Progenitor cell of endocrine pancreas (in vitro differentiated cells): ENCODE measurements at places on chromosomes 3 and 15.

GRCh38 chr15:63246691-63247469 lies 30.5 kb upstream of the APH1B start:
- no peak overlapping the region for H3K4me3 ChIP-seq
- H3K27ac ChIP-seq, result peak overlapping the region; percentile 62
- no peak for DNase-seq
- H3K4me1 ChIP-seq, result peaks cover 17% of the 10 kb centered on the region

DNA sequence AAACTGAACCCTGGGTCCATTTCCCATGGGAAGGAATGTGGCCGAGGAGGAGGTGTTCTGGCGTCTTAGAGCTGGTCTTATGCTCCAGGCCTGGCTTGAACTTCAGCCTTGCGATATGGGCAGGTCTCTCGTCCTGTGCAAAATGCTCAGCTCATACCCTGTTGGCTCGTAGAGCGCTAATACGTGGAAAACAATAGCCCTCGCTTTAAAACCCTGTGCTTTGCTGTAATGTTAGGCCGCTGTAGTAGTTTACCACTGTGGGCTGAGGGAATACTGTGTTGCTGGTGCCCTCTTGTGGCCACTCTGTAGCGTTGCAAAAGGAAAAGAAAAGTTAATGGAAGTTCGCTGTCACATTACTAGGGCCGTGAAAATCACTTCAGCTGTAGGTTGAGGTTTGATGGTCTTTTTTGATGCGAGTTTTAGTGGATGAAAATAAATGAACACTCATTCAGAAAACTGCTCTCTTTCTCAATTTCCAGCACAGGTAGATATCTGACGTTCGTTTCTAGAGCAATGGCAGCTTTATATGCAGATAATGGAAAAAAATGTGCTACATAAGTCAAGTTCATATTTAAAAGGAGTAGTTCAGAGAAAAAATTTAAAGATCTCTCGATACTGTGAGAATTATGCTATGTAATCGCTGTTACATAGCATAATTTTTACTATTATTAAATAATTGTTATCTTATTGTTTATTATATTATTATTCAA lies 92.9 kb downstream of the MCTP2 start:
- H3K4me3 ChIP-seq, result no peak overlapping the region
- H3K4me1 ChIP-seq, result no peaks in the 10 kb centered on the region
- no peak overlapping the region for H3K27ac ChIP-seq

- DNase-seq, result no peak
- no peaks in the 10 kb centered on the region for H3K4me1 ChIP-seq
- peaks cover 28% of the 10 kb centered on the region for H3K27me3 ChIP-seq
Observed at GRCh38 chr3:128573160-128573559, 77.5 kb downstream of the RPN1 start.

DNA sequence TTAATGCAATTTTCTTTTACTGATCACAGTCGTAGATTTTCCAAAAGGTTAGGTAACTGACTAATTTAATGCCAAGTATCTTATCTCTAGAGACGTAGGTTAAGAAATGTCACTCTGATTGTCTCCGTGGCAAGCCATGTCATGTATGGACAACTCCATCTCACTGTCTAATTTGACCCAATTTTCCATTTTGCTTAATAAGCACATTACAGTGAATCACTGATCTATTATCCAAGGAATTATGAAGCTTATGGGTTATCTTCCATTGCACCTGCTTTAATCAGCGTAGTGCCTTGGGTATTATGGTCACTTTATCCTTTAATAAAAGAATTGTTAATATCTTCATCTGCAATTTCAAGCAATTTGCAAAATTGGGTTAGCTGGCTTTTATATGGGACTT lies 557.4 kb upstream of the ROBO2 start:
- H3K27me3 ChIP-seq, result no peaks in the 10 kb centered on the region
- no peak overlapping the region for H3K4me3 ChIP-seq
- no peak overlapping the region for H3K27ac ChIP-seq
- no peak for DNase-seq
- no peaks in the 10 kb centered on the region for H3K4me1 ChIP-seq
- H3K36me3 ChIP-seq, result no peaks in the 10 kb centered on the region

- no peaks in the 10 kb centered on the region for H3K36me3 ChIP-seq
- peak overlapping the region; percentile 11 for H3K27ac ChIP-seq
- no peaks in the 10 kb centered on the region for H3K4me1 ChIP-seq
- DNase-seq, result no peak
- no peak overlapping the region for H3K4me3 ChIP-seq
- H3K27me3 ChIP-seq, result no peaks in the 10 kb centered on the region
Observed at GRCh38 chr15:26521130-26521529, 251.7 kb downstream of the GABRB3 start.

- H3K27me3 ChIP-seq, result no peaks in the 10 kb centered on the region
- no peaks in the 10 kb centered on the region for H3K36me3 ChIP-seq
- H3K27ac ChIP-seq, result no peak overlapping the region
- no peak overlapping the region for H3K4me3 ChIP-seq
- H3K4me1 ChIP-seq, result no peaks in the 10 kb centered on the region
- DNase-seq, result no peak
Observed at GRCh38 chr3:112653881-112654300, 12.9 kb upstream of the CCDC80 start.

DNA sequence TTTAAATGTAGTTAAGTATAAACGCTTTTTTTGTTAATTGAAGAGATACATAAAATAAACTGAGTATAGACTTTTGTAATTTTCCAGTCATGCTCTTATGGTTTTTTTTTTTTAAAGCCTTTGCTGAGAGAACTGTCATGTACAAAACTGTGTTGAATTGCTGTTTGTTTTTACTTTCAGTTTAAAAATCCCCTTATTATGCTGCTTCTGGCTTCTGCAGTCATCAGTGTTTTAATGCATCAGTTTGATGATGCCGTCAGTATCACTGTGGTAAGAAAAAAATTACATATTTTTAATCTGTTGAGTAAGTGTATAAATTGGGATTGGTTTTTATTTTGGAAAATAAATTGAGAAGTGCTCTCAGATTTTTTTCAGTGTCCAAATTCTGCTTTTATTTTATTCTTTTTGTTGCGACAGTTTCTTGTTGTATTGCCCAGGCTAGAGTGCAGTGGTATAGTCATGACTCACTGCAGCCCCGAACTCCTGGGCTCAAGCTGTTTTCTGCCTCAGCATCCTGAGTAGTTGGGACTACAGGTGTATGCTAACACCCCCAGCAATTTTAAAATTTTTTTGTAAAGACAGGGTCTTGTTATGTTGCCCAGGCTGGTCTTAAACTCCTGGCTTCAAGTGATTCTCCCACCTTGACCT lies 40.7 kb downstream of the ATP2C1 start:
- no peak for DNase-seq
- H3K27me3 ChIP-seq, result no peaks in the 10 kb centered on the region
- H3K4me3 ChIP-seq, result no peak overlapping the region
- peaks cover 6% of the 10 kb centered on the region for H3K4me1 ChIP-seq

GRCh38 chr3:89946884-89947283 lies 839.5 kb downstream of the EPHA3 start:
- H3K4me3 ChIP-seq, result no peak overlapping the region
- H3K27ac ChIP-seq, result no peak overlapping the region
- H3K36me3 ChIP-seq, result no peaks in the 10 kb centered on the region
- H3K4me1 ChIP-seq, result peaks cover 4% of the 10 kb centered on the region
- no peaks in the 10 kb centered on the region for H3K27me3 ChIP-seq
- DNase-seq, result no peak

GRCh38 chr3:148845756-148846395 lies 18.3 kb downstream of the CPB1 start:
- no peaks in the 10 kb centered on the region for H3K4me1 ChIP-seq
- no peak overlapping the region for H3K4me3 ChIP-seq
- H3K27ac ChIP-seq, result no peak overlapping the region
- no peak for DNase-seq
- H3K27me3 ChIP-seq, result no peaks in the 10 kb centered on the region

GRCh38 chr3:54538346-54538745 lies 389.5 kb downstream of the LRTM1 start:
- H3K4me1 ChIP-seq, result peaks cover 2% of the 10 kb centered on the region
- H3K36me3 ChIP-seq, result no peaks in the 10 kb centered on the region
- no peak for DNase-seq
- H3K27me3 ChIP-seq, result peaks cover 19% of the 10 kb centered on the region
- H3K4me3 ChIP-seq, result no peak overlapping the region

- H3K4me3 ChIP-seq, result no peak overlapping the region
- no peak for DNase-seq
- H3K27me3 ChIP-seq, result no peaks in the 10 kb centered on the region
Observed at GRCh38 chr15:65795663-65796216, 3.6 kb upstream of the DENND4A start.

DNA sequence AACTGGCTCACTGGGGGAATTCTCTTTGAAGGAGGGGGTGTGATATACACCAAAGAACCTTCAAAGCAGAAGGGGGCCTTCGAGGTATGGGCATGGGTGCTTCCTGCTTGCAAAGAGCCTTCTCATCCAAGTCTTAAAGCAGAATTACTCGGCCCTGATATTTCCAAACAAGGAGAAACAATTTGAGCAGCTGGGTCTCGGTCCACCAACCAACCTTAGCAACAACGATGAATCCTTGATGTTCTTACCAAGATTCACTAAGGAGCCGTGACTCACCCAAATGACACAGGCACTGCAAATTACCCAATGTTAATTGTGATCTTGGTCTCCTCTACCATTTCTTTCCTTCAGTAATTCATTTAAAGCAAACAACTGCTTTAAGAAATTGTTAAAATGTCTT lies 7.7 kb downstream of the HOMER2 start:
- no peak overlapping the region for H3K27ac ChIP-seq
- H3K36me3 ChIP-seq, result no peaks in the 10 kb centered on the region
- H3K4me1 ChIP-seq, result no peaks in the 10 kb centered on the region
- no peak overlapping the region for H3K4me3 ChIP-seq
- no peak for DNase-seq
- H3K27me3 ChIP-seq, result peaks cover 2% of the 10 kb centered on the region

GRCh38 chr15:67228286-67228685 lies 26.2 kb downstream of the AAGAB start:
- H3K4me3 ChIP-seq, result no peak overlapping the region
- H3K27ac ChIP-seq, result no peak overlapping the region
- H3K36me3 ChIP-seq, result peaks cover 19% of the 10 kb centered on the region
- no peaks in the 10 kb centered on the region for H3K27me3 ChIP-seq
- H3K4me1 ChIP-seq, result no peaks in the 10 kb centered on the region

DNA sequence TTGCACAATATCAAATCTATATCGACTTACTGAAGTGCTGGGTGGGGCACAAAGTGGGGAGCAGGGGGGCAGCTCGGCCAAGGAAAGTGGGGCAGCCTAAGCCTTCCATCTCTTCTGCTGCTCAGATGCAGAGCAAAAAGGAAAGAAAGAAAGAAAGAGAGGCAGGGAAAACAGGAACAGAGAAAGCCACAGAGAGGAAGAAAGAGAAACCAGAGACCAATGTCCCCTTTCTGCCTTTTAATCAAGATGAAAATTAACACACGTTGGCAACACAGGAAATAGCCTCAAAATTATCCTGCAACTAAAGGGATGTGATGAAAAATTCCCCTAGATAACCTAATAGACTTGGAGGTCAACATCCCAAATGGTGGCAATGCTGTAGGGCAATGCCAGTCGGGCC lies 72.2 kb upstream of the RAD18 start:
- no peak for DNase-seq
- H3K4me3 ChIP-seq, result no peak overlapping the region
- H3K4me1 ChIP-seq, result no peaks in the 10 kb centered on the region

GRCh38 chr3:16508243-16508578 lies 5.3 kb downstream of the RFTN1 start:
- H3K27me3 ChIP-seq, result peaks cover 63% of the 10 kb centered on the region
- peaks cover 4% of the 10 kb centered on the region for H3K4me1 ChIP-seq
- no peak overlapping the region for H3K27ac ChIP-seq
- no peak for DNase-seq

- peaks cover 10% of the 10 kb centered on the region for H3K4me1 ChIP-seq
- no peak overlapping the region for H3K27ac ChIP-seq
- no peak overlapping the region for H3K4me3 ChIP-seq
- no peaks in the 10 kb centered on the region for H3K36me3 ChIP-seq
- H3K27me3 ChIP-seq, result peaks cover 14% of the 10 kb centered on the region
- no peak for DNase-seq
Observed at GRCh38 chr3:3109407-3110298, 521 bp downstream of the IL5RA start.

- DNase-seq, result no peak
- peak overlapping the region; percentile 43 for H3K27ac ChIP-seq
- peaks cover 27% of the 10 kb centered on the region for H3K27me3 ChIP-seq
- H3K4me3 ChIP-seq, result no peak overlapping the region
- no peaks in the 10 kb centered on the region for H3K36me3 ChIP-seq
Observed at GRCh38 chr15:79073336-79073735, 17.2 kb downstream of the RASGRF1 start.

DNA sequence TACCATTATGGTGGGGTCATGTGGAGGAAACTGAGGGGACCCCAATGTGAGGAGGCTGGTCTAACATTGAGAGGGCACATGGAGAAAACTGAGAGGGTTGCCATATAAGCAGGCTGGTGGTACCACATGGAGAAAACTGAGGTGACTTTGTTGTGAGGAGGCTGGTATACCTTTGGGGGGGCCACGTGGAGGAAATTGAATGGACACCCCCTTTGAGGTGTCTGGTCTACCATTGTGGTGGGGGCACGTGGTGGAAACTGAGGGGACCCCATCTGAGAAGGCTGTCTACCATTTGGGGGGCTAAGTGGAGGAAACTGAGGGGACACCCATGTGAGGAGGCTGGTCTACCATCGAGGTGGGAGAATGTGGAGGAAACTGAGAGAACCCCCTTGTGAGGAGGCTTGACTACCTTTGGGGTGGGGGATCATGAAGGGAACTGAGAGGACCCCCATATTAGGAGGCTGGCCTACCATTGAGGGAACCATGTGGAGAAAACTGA lies 163.8 kb downstream of the FBLN2 start:
- DNase-seq, result peak; percentile 3
- no peak overlapping the region for H3K4me3 ChIP-seq
- peaks cover 41% of the 10 kb centered on the region for H3K27me3 ChIP-seq
- H3K4me1 ChIP-seq, result no peaks in the 10 kb centered on the region

GRCh38 chr15:25664761-25665160 lies 198.4 kb downstream of the ATP10A start:
- H3K27ac ChIP-seq, result no peak overlapping the region
- DNase-seq, result no peak
- H3K27me3 ChIP-seq, result no peaks in the 10 kb centered on the region
- H3K4me3 ChIP-seq, result no peak overlapping the region
- H3K4me1 ChIP-seq, result peaks cover 7% of the 10 kb centered on the region

GRCh38 chr3:143045639-143046038 lies 44.3 kb downstream of the U2SURP start:
- DNase-seq, result no peak
- no peaks in the 10 kb centered on the region for H3K27me3 ChIP-seq
- no peak overlapping the region for H3K27ac ChIP-seq

DNA sequence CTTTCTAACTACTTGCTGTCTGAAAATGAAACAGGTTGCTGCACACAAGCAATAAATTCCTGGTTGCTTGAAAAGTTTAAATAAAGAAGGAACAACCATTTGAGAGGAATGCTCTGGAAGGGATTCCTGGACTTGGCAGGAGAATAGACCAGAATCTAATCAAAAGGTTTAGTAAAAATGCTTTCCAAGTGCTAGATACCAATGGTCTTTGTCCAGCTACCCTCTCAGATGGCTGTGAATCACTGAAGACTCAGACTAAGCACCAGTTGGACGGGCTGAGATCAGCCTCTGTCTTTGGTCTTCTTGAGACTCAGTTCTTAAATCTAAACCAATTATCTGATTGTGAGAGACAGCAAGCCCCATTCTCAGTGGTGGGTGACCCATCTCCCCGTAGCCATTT lies 27.7 kb upstream of the LPP start:
- no peaks in the 10 kb centered on the region for H3K27me3 ChIP-seq
- H3K27ac ChIP-seq, result no peak overlapping the region
- no peaks in the 10 kb centered on the region for H3K36me3 ChIP-seq
- peaks cover 16% of the 10 kb centered on the region for H3K4me1 ChIP-seq
- no peak overlapping the region for H3K4me3 ChIP-seq

GRCh38 chr3:72238010-72238691 lies 453.2 kb upstream of the PROK2 start:
- H3K4me1 ChIP-seq, result no peaks in the 10 kb centered on the region
- no peaks in the 10 kb centered on the region for H3K36me3 ChIP-seq
- no peak overlapping the region for H3K4me3 ChIP-seq
- H3K27ac ChIP-seq, result no peak overlapping the region
- H3K27me3 ChIP-seq, result peaks cover 24% of the 10 kb centered on the region
- no peak for DNase-seq
